ENCODE measurements at places on chromosomes 11 and 22. TPM values are rescaled to one million over a fixed set of nuclear protein-coding genes. Genes with fewer than 3 reads are reported as not detected.

The SCN4B gene
- not detected for total RNA-seq

The UEVLD gene
- total RNA-seq = 18.6 TPM

The C11orf97 gene
- total RNA-seq = not detected

The SEPTIN3 gene
- 0.35 TPM for total RNA-seq

The TECTA gene
- total RNA-seq = 0.38 TPM

The RASGRP2 gene
- 0.23 TPM for total RNA-seq

The ZBTB44 gene
- 43.5 TPM for total RNA-seq

The ANO5 gene
- under 0.01 TPM for total RNA-seq

The FOLH1 gene
- not detected for total RNA-seq

The MRPL11 gene
- 20.7 TPM for total RNA-seq

The KCNK4 gene
- not detected for total RNA-seq

The CHST1 gene
- 0.15 TPM for total RNA-seq

The YPEL1 gene
- 0.98 TPM for total RNA-seq

The TEX12 gene
- 0.15 TPM for total RNA-seq

The TMEM45B gene
- not detected for total RNA-seq

The IGLL5 gene
- total RNA-seq = not detected

The MPPED2 gene
- not detected for total RNA-seq

The DNAJB7 gene
- not detected for total RNA-seq

The ASRGL1 gene
- total RNA-seq = 1.1 TPM

The APLNR gene
- 0.35 TPM for total RNA-seq

The C11orf58 gene
- total RNA-seq = 264 TPM

The OR51I1 gene
- total RNA-seq = not detected

The APOBEC3A gene
- not detected for total RNA-seq

The FAM181B gene
- total RNA-seq = not detected

The SIK3 gene
- total RNA-seq = 12.4 TPM

The MAPK1 gene
- total RNA-seq = 33.3 TPM

The IGSF9B gene
- under 0.01 TPM for total RNA-seq

The SHANK3 gene
- 0.30 TPM for total RNA-seq

The NCR3LG1 gene
- 0.94 TPM for total RNA-seq

The HEPHL1 gene
- total RNA-seq = 0.30 TPM

The SCO2 gene
- total RNA-seq = 1.2 TPM

The PLAAT2 gene
- total RNA-seq = not detected

The MMP12 gene
- 9.1 TPM for total RNA-seq

Data from smooth muscle cell of the coronary artery (primary cell).